GM23248 (cell line): ENCODE measurements at places on chromosomes 16 and 17. TPM values are rescaled to one million over a fixed set of nuclear protein-coding genes. Genes with fewer than 3 reads are reported as not detected.

SLC52A1 gene
- total RNA-seq: 0.22 TPM in 1 of 2 replicates, not detected in the other

UNC119 gene
- total RNA-seq: 30.9 and 50.9 TPM in 2 replicates

ACD gene
- 25.8 and 33.4 TPM in 2 replicates for total RNA-seq

BRCA1 gene
- 13.6 and 21.6 TPM in 2 replicates for total RNA-seq

CTRB1 gene
- not detected in 2 replicates for total RNA-seq

ZPBP2 gene
- total RNA-seq: not detected in 2 replicates

ACSM3 gene
- total RNA-seq: 0.65 and 2.1 TPM in 2 replicates

TTYH2 gene
- 2.4 TPM in 1 of 2 replicates, not detected in the other for total RNA-seq

NPIPA7 gene
- total RNA-seq: 6.4 and 13.6 TPM in 2 replicates

C1QL1 gene
- 0.86 TPM in 1 of 2 replicates, not detected in the other for total RNA-seq

PIPOX gene
- total RNA-seq: not detected in 2 replicates

RPL27 gene
- 928 and 1,286 TPM in 2 replicates for total RNA-seq

TRIM37 gene
- total RNA-seq: 23.7 and 25.2 TPM in 2 replicates

NLRC3 gene
- not detected in 2 replicates for total RNA-seq

HSF4 gene
- total RNA-seq: 6.4 and 10.8 TPM in 2 replicates

GGT6 gene
- total RNA-seq: not detected in 2 replicates

HSD17B1 gene
- total RNA-seq: 0.76 and 2.3 TPM in 2 replicates

NTN1 gene
- total RNA-seq: 0.11 TPM in 1 of 2 replicates, not detected in the other

SMURF2 gene
- total RNA-seq: 157 and 159 TPM in 2 replicates

CEP295NL gene
- 0.11 and 1.0 TPM in 2 replicates for total RNA-seq

TMEM88 gene
- not detected in 2 replicates for total RNA-seq
